Fibroblast of skin of right quadriceps (primary cell): ENCODE measurements at places on chromosomes 1 and 21.
A peak's percentile ranks its signal among the peaks of the same experiment; 100 is the strongest.

GRCh38 chr1:27471477-27471876, 18.5 kb downstream of the WASF2 start:
- DNase-seq, result no peak

- DNase-seq, result peak; percentile 41
Measured at GRCh38 chr1:26281091-26281958, 1.4 kb downstream of the SH3BGRL3 start.

- DNase-seq, result no peak
Measured at GRCh38 chr1:34128186-34128889, 36.7 kb downstream of the CSMD2 start.

DNA sequence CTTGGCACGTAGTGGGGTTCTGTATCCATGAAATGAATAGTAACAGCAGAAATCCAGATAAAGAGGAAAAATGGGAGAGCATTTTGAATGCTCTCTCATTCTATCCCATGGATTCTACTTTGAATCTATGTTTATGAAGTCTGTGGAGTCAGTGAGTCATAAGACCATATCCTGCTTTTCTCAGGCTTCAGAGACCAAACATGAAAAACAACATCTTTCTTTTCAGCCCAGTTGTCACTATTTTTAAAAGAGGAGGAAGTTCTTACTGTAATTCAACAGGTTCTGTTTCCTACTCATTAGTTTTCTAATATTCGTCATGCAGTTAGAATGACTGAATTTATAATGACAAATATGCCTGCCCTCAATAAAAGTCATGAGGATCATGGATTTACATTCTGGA, 39.4 kb upstream of the CD55 start:
- DNase-seq, result peak; percentile 8

DNA sequence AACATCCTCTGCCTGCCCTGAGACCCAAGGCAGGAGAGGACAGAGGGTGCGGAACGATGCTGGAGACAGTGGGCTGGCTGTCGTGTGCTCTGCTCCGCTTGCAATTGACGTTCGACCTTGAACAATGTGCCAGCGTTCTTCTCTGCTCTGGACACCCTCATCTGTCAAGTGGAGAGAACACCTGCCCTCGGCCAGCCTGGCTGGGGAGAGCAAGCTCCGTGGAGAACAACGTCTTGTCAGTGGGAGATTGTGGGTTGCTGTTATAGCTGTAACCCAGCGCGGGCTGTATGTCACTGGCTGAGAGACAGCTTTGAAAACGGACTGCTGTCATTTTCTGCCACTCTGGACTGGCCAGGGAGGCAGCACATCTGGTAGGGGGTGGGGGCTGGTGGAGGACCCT, 14.7 kb downstream of the KIAA1614 start:
- no peak for DNase-seq

DNA sequence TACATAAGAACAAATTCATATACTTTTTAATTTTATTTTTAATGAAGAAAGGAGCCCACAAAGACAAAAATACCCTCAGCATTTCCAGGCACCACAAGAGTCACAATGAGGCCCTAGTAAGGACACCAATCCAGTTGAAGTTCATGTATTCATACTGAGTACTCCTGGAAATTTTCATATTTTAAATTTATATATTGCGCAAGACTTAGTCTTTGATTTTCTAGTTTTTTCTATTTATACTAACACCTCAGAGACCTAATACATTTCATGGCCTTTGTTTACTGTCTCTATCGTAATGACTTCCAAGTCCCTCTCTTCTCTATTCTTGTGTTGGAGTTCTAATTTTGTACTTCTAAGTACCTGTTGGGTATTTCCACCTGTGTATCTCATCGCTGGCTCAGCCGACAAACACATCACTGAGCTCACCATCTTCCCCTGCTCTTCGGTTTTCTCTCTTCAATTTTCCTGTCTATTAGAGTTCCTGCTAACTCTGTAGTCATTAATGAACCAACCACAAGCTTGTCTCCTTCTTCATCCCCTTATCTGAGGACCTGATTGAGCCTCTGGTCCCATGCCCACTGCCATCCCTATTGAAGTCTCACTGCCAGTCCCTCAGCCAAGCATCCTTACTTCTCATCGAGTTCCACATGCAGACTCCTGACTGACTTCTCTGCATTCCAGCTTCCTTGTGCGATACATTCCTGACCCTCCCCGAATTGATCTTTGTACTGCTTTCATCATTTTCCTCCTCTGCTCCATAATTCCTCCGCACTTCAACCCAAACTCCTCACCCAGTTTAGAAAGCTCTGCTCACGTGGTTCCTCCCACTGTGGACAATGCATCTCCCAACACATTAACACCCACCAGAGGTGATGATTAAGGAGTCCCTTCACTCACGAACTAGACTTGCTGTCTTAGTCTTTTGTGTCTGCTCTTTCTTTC, 17.3 kb upstream of the IRF2BP2 start:
- no peak for DNase-seq

DNA sequence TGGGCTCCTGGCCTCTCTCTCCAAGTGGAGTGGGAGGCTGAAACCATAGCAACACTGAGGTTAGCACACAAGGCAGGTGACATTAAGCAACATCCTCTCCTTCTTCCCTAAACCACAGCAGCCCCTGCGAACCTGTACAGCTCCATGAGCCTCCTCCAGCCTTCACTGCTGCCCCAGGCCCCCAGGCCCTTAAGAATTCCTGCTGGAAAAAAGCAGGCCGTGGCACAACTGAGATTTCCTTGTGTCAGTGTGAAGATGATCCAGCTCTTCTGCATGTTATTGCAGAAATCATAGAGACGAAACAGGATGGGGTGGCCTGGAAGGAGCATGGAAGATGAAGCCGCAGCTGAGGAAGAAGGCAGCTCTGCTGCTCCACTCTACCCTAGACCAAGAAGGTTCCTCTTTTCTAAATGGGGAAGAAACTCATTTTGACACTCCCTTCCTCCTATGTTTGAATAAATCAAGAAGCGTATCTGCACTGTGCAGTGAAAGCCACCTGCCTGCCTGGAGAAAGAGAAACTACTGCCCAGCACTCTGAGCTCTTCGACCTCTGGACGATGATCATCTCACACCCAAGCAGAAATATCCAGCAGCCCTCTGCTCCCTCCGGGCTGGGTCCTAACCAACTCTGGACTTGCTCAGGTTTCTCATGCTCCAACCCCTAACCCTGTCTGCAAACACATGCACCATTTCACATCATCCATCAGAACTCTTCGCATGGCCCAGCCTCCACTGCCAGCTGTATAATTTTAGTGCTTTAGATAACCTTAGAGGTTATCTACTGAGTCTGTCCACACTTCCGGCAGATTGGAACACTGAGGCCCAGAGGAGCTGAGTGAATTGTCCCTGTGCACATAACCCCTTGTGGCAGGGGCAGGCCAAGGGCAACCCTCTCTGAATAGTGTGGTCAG, 20.7 kb downstream of the SH3BP5L start:
- no peak for DNase-seq

GRCh38 chr21:38470755-38471154, 27.5 kb downstream of the ERG start:
- peak; percentile 34 for DNase-seq

DNA sequence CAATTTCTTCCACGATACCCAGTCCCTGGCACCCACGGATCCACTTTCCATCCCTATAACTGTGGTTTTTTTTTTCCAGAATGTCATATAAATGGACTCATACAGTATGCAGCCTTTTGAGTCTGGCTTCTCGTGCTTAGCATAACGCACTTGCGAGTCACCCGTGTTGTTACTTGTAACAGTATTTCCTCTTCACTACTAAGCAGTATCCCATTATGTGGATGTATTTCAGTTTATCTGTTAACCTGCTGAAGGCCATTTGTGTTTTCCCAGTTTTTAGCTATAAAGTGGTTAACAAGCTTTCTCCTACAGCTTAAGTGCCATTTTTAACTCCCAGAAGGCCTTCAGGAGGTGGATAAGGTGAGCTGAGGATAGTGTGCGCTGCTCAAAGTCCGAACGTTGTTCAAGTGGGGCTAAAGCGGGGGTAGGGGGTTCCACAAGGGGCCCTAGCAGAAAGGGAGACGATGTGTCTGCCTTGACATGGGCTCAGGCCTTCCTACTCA, 829 bp downstream of the ADAR start:
- peak; percentile 56 for DNase-seq

DNA sequence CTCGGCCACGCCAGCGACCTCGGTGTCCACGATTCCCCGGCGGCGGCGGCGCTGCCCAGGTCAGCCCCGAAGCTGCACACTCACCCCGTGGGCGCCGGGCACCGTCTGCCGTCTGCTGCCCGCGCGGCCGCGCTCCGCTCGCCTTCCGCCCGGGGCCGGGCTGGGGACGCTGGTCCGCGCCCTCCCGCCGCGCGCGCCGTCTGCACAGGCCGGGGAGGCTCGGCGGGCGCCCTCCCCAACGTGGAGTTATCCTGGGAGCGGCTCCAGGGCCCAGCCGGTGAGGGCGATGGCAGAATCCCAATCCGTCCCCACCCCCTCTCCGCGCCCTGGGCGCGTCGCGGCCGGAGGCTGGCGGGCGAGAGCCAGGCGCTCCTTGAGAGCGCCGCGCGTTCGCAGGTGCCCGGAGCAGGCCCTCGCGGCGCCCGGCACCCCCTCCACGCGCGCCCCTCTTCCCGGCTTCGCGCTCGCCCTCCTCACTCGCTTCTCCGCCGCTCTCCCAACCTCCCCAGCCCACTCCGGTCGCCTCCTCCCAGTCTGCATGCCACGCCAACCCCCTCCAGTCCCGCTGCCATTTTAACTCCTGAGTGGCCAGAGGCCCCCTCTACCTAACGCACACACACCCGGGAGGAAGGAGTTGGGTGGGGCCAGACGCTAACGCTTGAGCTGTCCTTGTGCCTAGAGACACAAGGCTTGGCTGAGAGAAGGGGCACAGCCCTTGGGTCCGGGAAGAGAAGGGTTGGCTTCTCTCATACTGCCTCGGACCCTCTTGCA, at the start of gene LRRN2:
Gene LRRN2 (minus strand): TSS at position 503 of the 771 bp plus-strand sequence. CDS start 65,746 bp downstream, outside the sequence.
- no peak for DNase-seq

- DNase-seq, result peak; percentile 4
Measured at GRCh38 chr1:186420923-186421322, 40.0 kb downstream of the PDC start.

DNA sequence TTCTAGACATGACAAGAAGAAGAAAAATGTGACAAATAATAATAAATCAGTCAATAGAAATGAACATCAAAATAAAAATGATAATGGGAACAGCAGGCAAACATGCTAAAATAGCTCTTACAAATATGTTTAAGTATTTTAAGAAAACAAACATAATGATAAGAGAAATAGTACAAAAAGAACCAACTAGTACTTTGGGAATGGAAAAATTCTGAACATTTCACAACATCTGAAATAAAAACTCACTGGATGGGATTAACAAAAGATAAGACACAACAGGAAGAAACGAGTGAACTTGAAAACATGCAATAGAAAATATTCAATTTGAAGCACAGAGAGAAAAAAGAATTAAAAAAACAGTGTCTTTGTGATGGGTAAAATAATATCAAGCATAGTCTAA, 115.2 kb upstream of the TSPAN2 start:
- no peak for DNase-seq

- DNase-seq, result peak; percentile 71
Measured at GRCh38 chr1:53754484-53755312, 15.7 kb upstream of the GLIS1 start.

DNA sequence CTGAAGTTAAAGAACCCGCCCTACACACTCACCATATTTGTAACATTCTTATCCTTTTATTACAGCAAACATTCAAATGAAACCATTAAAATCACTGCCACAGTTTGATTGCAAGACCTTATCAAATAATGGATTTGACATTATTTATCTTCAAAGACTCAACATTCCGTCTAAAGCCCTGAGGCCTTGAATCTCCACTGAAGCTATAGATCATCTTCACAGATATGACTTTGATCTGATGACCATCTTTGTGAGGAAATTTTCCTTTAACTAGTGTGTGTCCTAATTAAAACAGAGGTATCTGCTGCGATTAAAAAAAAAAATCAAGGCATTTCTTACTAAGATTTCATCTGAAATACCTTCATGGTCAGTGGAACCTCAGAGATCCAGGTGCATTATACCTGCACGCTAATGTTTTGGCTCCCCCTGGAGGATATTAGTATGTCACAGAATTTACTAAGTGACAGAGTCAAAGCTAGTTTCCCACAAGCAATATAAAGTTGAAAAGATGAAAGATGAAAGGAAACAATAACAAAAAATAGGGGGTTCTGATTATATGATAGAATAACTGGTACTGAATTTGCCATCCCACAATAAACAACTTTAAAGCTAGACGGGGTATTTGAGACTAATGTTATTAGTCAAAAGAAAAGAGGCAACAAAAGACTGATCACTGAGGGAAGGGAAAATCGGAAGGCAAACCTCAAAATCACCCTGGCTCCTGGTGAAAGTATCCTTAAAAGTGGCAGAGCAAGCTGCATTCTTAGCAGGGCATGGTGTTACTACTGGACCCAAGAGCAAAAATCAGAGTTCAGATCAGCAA, 923.4 kb downstream of the NCAM2 start:
- DNase-seq, result peak; percentile 19

DNA sequence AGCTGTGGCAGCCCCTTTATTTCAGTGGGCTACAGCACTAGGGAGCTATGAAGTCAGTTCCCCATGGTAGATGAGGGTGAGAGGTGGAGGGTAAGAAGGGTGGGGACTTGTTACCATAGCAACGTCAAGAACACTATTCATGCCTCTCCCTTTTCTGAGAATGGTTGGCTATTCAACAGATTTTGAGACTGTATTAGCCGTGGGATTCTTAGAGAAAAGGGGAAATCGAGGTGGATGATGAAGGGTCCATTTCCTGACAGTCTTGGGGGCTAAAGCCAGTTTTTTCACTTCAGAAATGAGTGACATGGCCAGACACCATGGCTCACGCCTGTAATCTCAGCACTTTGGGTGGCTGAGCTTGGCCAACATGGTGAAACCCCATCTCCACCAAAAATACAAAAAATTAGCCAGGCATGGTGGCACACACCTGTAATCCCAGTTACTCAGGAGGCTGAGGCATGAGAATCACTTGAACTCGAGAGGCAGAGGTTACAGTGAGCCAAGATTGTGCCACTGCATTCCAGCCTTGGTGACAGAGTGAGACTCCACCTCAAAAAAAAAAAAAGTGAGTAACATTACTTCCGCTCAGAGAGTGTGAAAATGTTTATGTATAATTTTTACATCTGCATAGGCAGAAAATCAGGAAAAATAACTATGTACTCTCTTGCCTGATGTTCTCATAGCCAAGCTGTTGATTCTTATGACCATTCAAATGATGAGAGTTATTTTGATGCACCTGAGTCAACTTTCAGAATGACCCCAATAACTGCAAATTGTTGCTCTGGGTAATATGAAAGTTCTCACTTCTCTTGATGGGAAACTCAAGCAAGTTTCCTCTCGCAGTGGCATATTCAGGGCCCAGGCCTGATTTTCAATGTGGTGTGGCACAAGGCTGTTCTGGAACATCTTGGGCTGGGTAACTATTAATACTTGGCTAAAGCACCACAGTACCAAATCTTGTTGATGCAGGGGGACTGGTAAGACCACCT, 23.2 kb upstream of the RGSL1 start:
- no peak for DNase-seq
